ENCODE measurements at places on chromosomes 7 and 10.

DNA sequence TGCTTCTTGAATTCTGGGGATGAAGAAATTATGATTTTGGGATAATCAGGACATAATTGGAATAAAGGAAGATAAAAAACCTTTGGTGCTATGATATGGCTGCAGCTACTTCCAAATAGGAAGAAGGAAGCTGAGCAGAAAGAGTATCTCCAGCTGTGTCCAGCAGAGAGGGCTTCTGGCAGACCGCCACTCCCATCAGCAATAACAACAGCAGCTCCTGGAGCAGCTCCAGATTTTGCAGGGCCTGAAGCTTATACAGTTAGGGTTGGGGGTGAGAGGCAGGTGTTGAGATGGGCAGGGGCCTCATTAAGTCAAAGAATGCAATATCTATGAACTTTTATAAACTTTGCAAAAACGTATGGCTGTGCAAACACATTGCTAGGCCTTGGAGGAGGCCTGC is 62.3 kb downstream of the C10orf120 start:
- DNase-seq = no peak

- DNase-seq = no peak
Observed at GRCh38 chr7:69814421-69814962, 216.2 kb downstream of the AUTS2 start.

- peak; percentile 69 for DNase-seq
Observed at GRCh38 chr10:91758303-91759146, 39.7 kb upstream of the TNKS2 start.

- no peak for DNase-seq
Observed at GRCh38 chr10:71454347-71454746, 57.6 kb downstream of the CDH23 start.

- no peak for DNase-seq
Observed at GRCh38 chr10:98422182-98422581, 7.2 kb upstream of the PYROXD2 start.

- DNase-seq = peak; percentile 78
Observed at GRCh38 chr10:32367793-32368453, 21.0 kb upstream of the EPC1 start.

GRCh38 chr10:118383699-118384098 is 41.6 kb upstream of the FAM204A start:
- DNase-seq = no peak

DNA sequence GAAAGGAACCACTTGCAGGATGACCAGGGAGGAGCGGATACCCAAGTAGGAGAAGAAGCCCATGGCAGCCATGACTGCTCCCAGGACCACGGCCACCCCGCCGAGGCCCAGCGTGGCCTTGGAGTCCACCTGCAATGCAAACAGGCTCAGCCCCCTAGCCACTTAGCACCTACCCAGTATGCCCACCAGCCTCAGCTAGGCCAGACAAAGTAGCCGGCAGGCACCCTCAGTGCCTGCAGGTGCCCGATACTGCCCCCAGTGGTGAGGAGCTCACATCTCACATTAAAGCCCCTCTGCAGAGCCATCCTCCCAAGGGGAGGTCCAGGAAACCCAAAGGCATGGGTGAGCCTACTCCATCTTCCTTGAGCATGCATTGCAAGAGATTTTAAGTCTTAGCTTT is 6.6 kb downstream of the NPC1L1 start:
- peak; percentile 65 for DNase-seq

DNA sequence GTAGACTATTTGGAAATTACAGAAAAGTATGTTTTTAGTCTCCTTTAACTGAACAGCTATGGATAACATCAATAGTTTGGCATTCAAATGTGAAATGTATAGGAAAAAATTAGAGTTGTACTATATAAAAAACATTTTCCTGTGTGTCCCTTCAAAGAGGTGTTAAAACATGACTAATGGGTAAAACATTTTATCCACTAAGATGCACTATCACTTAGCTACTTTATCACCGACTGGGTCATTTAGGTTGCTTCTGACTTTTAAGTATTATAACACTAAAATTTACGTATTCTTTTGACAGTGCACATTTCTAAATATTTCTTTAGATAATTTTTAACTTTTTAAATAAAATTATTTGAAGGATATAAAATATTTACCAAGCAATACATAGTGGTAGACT is 77.6 kb downstream of the UBE2H start:
- DNase-seq = no peak

GRCh38 chr7:92778972-92779371 is 57.4 kb downstream of the CDK6 start:
- no peak for DNase-seq

DNA sequence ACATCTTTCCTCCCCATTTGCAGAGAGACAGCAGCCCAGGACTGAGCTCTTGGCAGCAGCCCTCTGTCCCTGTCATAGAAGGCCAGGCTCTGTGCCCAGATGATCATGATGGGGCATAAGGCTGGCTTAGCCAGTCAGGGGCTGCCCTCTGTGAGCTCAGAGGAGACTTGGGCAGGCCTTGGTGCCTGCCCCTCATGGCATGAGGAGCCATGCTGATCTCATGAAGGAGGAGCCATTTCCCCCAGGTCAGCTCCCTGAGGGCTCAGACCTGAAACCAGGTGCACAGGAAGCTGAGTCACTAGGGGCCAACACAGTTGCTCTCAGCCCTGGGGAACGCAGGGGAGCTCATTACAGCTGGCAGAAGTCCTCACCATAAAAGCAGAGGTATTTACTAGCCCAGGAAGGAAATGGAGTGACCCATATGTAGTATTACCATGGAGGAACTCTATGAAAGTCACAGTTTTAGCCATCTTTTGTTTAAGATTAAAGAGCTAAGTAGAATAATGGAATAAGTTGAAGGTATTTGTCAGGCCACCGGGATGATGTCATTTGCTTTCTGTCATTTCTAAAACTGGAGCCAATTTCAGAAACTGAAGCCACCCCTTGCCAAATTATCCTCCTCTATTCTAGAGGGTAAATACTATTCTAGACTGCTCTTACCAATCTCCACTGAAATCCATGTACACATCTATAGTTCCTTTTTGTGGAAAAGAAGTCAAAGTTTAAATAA is 362.4 kb upstream of the ZNF32 start:
- DNase-seq = no peak

DNA sequence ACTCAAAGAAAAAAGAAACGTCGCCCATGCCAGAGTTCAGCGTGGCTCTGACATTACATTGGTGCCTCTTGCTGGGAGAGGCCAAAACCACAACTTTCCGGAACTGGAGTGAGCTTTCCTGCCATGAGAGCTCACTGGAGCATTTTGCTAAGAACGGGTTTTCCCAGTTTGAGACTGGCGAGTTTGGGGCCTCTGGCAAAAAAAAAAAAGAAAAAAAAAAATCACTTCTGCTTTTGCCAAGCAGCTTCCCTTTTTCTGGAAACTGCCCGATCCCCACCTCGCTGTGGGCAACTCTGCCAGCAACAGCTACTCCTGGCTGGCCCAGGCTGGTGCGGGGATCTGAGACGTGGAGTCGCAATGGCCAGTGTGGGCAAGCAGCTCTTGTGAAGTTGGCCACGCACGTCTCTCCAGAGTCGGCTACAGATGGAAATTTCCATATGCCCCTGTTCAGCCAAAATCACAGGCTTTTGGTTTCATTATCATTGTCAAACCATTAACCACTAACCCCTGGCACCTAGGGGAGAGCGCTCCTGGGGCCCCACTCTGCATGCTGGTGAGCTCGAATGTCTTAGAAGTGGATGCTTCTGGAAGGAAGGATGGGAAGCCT is 25.7 kb downstream of the PRKAG2 start:
- DNase-seq = peak; percentile 36

- DNase-seq = no peak
Observed at GRCh38 chr10:115514895-115515294, 421.7 kb downstream of the ATRNL1 start.

DNA sequence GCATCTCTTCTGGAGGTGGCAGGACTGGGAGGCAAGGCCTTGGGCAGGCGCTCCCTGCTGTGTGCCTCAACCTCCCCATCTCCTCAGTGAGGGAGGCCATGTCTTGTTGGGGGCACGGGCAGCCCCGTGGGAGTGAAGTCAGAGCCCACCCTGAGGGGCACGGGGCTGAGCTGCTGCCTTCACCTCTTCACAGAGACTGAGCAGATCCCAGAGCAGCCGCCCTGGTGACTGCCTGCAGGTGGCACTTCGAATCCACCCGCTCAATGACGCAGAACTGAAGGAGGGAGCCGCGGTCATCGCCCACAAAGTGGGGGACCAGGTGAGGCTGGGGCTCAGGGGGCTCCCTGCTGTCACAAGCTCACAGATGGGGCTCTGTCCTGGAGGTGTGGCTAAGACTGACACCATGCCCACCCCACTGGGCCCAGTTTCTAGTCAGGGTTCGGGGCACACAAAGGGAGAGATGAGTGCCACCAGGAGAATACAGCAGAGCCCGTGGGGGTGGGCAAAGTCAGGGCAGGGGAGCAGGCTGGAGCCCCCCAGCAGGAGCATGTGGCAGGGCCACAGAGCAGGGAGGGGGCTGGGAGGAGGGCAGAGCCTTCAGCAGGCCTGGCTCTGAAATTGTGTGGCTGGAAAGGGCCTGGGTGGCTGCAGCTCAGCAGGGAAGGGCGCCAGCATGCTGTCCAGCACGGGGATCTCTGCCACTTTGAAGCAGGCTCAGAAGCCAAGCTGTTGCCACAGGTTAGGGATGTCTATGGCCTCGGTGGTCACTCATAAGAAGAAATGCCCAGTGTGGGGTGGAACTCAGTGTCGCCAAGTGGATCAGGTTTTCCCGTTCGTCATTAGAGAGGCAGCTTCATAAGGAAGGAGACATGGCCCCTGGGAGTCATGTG is 18.8 kb upstream of the CHST12 start:
- no peak for DNase-seq

DNA sequence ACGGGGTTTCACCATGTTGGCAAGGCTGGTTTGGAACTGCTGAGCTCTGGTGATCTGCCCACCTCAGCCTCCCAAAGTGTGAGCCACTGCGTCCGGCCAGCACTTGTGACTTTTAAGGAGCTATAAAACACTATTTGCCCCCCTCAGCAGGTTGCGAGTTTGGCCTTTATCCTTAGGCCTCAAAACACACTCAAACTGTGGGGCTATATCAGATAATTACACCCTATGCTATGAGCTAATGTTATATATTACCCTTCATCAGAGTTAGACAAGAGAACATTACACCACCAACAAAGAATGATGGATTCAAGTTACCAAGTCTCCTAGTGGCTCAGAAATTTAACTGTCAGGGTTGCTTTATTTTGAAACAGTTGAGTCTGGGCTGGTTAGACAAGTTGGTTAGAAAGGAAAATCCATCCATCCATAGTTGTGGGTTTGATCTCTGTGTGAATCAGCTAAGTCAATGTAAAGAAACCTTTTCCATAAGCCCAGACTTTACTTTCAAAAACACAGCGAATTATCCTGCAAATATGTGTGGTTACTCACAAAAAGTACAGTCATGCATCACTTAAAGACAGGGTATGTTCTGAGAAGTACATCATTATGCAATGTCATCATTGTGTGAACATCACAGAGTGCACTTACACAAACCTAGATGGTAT is 115.8 kb downstream of the SEMA3D start:
- no peak for DNase-seq

DNA sequence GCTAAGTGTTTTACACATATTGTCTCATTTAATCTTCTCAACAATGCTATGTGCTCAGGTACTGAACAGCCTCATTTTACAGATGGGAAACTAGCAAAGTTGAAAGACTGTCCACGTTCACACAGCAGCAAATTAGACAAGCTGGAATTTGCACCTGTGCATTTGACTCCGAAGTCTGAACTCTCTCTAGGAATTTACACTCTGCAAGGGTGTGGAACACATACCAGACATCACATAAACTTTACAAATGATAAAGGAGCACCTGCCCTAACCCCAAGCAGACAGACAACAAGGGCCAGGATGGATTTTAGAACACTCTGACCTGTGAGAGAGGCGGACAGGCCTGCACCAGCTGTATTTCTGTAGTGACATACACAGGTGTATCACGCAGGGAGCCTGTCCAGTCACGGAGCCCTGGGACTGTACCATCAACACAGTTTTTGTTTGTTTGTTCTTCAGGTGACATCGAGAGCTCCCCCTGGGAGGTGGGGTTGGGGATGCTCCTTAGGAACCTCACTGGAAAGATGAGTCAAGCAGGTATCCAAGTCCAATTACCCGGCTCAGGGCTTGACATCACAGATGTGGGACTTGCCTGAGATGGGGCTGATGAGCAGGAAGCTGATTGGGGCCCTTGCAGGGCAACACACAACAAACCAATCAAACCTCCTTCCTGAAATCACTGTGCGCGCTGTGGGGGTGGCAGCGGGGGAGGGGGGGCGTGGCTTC is 31.0 kb downstream of the MKI67 start:
- peak; percentile 28 for DNase-seq

GRCh38 chr7:151244196-151244840 is 4.2 kb downstream of the SMARCD3 start:
- DNase-seq = peak; percentile 70

DNA sequence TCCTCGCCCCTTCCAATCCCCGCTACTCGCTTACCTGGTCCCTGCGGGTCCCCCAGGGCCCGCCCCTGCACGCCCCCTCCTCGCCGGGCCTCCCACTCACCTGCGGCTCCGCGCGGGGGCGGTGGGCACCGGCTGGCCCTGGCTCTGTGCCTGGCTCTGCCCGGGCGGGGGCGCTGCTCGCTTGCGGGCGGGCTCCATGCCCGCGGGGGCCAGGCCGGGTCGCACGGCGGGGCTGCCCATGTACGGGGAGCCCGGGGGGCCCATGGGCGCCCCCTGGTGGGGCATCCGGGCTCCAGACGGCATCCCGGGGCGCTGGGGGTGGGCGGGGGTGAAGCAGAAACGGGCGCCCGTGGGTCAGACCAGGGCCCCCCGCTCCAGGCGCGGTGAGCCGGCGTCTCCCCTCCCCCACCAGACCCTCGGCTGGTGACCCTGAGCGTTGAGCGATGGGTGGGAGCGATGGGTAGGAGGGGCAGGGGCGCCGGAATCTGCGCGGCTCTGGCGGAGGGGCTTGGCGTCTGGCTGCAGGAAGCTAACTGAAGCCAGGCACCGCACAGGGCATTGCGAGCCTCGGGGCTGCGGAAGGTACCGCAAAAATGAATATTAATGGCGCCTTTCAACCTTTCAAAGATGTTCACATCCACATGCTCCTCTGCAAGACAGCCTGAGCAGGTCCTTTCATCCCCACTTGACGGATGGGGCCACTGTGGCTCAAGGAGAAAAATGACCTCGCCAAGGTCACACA is 3.0 kb downstream of the SMARCD3 start:
- no peak for DNase-seq

GRCh38 chr7:106870983-106871410 is 5.9 kb downstream of the PIK3CG start:
- DNase-seq = no peak

DNA sequence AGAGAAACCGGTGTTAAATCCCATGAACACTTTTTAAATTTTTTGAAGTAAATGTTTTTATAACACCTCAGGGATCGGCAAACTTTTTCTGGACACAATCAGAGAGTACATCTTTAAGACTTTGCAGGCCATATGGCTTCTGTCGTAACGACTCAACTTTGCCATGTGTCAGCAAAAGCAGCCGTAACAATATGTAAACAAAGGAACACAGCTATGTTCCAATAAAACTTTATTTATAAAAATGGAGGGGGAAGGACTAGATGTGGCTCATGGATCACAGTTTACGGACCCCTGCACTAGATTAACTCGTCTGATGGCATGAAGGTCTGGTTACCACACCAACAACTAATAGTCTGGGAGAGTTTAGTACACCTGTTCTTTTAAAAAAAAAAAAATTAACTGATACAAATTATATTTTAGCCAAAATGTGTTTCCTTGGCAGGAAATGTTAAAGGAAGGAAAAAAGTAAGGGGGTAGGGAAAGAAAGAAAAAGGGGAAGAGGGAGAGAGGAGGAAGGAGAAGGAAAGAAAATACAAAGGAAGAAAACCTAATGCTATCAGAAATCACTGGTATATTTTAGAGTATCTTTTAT is 50.2 kb downstream of the ABI1 start:
- no peak for DNase-seq

Data from HT-29 (cell line).